Astrocyte (in vitro differentiated cells and primary cell): ENCODE measurements at places on chromosomes 16 and 17. TPM values are rescaled to one million over a fixed set of nuclear protein-coding genes. Genes with fewer than 3 reads are reported as not detected.

DNA sequence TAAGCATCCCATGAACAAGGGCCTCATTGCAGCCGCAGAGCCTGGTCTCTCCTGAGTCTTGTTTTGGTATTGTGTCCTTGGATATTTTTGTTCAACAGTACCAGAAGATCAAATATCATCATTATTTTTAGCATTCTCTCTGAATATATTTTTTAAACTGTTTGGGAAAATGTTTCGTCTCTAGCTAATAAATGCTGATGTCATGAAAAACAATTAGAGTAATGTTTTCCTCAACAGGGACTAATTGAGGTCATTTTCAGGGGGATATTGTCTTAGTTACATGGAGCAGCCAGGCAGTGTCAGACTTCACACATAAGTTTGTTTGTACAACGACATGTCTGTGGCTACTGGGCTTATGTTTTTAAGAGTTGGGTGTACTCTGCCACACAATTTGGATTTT, 805.3 kb upstream of the SOX9 start:
- no peak overlapping the region for H3K4me3 ChIP-seq
- H3K27ac ChIP-seq = no peak overlapping the region
- no peaks in the 10 kb centered on the region for H3K4me1 ChIP-seq
- no peaks in the 10 kb centered on the region for H3K27me3 ChIP-seq

DNA sequence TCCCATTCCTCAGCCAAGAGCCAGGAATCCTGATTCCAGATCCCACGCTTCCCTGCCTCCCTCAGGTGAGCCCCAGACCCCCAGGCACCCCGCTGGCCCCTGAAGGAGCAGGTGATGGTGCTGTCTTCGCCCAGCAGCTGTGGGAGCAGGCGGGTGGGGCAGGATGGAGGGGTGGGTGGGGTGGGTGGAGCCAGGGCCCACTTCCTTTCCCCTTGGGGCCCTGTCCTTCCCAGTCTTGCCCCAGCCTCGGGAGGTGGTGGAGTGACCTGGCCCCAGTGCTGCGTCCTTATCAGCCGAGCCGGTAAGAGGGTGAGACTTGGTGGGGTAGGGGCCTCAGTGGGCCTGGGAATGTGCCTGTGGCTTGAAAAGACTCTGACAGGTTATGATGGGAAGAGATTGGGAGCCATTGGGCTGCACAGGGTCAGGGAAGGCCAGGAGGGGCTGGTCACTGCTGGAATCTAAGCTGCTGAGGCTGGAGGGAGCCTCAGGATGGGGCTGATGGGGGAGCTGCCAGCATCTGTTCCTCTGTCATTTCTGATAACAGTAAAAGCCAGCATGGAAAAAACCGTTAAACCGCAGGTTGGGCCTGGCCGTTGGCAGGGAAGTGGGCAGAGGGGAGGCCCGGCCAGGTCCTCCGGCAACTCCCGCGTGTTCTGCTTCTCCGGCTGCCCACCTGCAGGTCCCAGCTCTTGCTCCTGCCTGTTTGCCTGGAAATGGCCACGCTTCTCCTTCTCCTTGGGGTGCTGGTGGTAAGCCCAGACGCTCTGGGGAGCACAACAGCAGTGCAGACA, at the start of gene SPN:
Gene SPN (plus strand): TSS at position 232 of the 791 bp plus-strand sequence. CDS start 482 bp downstream, at position 714.
- H3K4me3 ChIP-seq = no peak within 1 kb of the TSS
- no peak within 1 kb of the TSS for H3K27ac ChIP-seq
- no peaks in the 10 kb centered on the region for H3K36me3 ChIP-seq
- DNase-seq = no peak
- no peaks in the 10 kb centered on the region for H3K27me3 ChIP-seq

Gene KRTAP4-3
- total RNA-seq = not detected in 2 replicates

DNA sequence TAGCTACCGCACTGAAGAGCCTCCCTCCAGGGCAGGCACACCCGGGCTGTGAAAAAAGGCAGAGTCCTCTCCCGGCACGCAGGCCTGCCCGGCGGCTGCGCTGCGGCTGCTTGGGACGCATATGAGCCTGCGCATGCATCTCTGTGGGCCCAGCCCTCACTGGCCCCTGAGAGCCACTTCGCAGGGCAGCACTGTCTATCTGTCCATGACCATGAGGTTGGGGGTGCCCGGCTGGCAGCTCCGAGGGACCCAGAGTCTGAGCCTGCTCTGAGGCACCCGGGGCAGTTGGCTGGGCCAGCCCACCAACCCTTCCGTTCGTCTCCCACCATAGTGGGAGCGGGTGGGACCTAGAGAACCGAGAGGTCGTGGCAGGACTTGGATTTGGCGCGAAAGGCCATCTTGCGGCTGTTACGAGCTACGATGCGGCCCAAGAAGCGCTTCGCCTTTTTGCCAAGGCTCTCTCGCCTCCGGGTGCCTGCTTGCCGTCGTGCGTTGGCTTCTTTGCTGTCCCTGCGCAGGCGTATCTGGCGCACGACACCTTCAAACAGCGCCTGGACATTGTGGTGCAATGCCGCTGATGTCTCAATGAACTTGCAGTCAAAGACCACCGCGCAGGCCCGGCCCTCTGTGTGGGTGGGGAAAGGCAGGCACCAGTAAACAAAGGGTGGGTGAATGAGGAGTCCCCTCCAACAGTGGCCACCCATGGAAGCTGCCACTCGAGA, 3.2 kb upstream of the CDH16 start:
- H3K27ac ChIP-seq = no peak overlapping the region
- H3K36me3 ChIP-seq = no peaks in the 10 kb centered on the region
- peaks cover 20% of the 10 kb centered on the region for H3K4me1 ChIP-seq
- DNase-seq = no peak

Gene CAPNS2
- 2.1 and 3.4 TPM in 2 replicates for total RNA-seq

Gene KIF1C
- total RNA-seq = 94.8 and 109 TPM in 2 replicates

Gene XAF1
- 50.9 and 69.6 TPM in 2 replicates for total RNA-seq

DNA sequence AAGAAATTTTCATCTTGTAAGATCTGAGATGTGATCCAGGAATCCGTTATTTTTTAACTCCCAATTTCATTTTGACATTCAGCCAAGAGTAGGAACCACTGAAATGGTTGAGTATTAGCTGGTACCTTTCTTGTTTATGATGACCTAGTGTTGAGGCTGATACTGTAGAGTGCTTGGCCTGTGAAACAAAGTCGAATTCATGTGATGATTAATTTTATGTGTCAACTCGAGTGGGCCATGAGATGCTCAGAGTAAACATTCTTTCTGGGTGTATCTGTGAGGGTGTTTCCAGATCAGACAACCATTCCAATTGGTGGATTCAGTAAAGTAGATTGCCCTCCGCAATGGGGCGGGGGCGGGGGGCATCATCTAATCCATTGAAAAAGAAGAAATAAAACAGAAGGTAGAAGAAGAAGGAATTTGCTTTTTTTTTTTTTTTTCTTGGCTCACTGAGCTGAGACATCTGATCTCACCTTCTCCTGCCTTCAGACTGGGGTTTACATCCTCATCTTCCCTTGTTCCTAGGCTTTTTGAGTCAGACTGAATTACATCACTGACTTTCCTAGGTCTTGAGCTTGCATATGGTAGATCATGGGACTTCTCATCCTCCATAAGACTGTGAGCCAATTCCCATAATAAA, 264.6 kb upstream of the KCNJ16 start:
- no peak overlapping the region for H3K4me3 ChIP-seq
- DNase-seq = no peak
- no peaks in the 10 kb centered on the region for H3K27me3 ChIP-seq
- no peaks in the 10 kb centered on the region for H3K36me3 ChIP-seq

Gene P2RX5
- total RNA-seq = 2.4 TPM in 2 replicates

DNA sequence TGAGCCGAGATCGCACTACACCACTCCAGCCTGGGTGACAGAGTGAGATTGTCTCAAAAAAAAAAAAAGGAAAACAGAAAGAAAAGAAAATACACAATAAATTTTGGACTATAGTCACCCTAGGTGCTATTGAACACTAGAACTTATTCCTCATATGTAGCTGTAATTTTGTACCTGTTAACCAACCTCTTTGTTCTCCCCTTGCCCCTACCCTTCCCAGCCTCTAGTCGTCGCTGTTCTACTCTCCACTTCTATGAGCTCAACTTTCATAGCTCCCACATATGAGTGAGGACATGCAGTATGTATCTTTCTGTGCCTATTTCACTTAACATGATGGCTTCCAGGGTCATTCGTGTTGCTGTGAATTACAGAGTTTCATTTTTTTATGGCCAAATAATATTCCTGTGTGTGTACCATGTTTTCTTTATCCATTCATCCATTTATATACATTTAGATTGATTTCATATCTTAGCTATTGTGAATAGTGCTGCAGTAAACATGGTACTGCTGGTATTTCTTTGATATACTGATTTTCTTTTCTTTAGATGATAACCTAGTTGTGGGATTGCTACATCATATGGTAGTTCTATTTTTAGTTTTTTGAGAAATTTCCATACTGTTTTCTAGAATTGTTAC, 28.3 kb downstream of the VPS35L start:
- no peaks in the 10 kb centered on the region for H3K27me3 ChIP-seq
- peaks cover 22% of the 10 kb centered on the region for H3K36me3 ChIP-seq
- no peak overlapping the region for H3K4me3 ChIP-seq
- H3K27ac ChIP-seq = no peak overlapping the region
- peak; percentile 29 for DNase-seq
- peaks cover 2% of the 10 kb centered on the region for H3K4me1 ChIP-seq

DNA sequence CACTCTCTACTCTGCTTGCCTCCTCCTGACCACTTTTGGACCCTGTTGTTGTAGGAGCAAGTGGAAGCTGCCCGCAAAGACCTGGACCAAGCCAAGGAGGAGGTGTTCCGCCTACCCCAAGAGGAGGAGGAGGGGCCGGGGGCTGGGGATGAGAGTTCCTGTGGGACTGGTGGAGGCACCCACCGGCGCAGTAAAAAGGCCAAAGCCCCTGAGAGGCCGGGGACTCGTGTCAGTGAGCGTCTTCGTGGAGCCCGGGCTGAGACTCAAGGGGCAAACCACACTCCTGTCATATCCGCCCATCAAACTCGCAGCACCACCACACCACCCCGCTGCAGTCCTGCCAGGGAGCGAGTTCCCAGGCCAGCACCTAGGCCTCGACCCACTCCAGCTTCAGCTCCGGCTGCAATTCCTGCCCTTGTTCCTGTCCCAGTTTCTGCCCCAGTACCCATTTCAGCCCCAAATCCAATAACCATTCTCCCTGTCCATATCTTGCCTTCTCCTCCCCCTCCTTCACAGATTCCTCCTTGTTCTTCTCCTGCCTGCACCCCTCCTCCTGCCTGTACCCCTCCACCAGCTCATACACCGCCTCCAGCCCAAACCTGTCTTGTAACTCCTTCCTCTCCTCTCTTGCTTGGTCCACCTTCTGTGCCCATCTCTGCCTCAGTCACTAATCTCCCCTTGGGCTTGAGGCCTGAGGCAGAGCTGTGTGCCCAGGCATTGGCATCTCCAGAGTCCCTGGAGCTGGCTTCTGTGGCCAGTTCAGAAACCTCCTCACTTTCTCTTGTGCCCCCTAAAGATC, 11.0 kb upstream of the PHKG2 start:
- H3K4me3 ChIP-seq = no peak overlapping the region
- DNase-seq = no peak
- peaks cover 21% of the 10 kb centered on the region for H3K4me1 ChIP-seq
- H3K27me3 ChIP-seq = no peaks in the 10 kb centered on the region
- H3K27ac ChIP-seq = no peak overlapping the region

DNA sequence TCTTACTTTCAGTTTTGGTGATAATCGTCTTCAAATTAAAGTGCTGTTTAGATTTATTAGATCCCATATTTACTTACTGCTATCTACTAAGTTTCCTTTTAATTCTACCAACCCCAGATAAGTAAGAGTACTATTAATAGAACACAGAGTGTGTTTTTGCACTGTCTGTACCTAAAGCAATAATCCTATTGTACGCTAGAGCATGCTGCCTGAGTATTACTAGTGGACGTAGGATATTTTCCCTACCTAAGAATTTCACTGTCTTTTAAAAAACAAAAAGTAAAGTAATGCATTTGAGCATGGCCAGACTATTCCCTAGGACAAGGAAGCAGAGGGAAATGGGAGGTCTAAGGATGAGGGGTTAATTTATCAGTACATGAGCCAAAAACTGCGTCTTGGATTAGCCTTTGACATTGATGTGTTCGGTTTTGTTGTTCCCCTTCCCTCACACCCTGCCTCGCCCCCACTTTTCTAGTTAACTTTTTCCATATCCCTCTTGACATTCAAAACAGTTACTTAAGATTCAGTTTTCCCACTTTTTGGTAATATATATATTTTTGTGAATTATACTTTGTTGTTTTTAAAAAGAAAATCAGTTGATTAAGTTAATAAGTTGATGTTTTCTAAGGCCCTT, 56.8 kb downstream of the HLF start:
- no peak overlapping the region for H3K4me3 ChIP-seq
- no peak overlapping the region for H3K27ac ChIP-seq
- H3K4me1 ChIP-seq = no peaks in the 10 kb centered on the region
- no peaks in the 10 kb centered on the region for H3K27me3 ChIP-seq
- no peak for DNase-seq
- no peaks in the 10 kb centered on the region for H3K36me3 ChIP-seq

DNA sequence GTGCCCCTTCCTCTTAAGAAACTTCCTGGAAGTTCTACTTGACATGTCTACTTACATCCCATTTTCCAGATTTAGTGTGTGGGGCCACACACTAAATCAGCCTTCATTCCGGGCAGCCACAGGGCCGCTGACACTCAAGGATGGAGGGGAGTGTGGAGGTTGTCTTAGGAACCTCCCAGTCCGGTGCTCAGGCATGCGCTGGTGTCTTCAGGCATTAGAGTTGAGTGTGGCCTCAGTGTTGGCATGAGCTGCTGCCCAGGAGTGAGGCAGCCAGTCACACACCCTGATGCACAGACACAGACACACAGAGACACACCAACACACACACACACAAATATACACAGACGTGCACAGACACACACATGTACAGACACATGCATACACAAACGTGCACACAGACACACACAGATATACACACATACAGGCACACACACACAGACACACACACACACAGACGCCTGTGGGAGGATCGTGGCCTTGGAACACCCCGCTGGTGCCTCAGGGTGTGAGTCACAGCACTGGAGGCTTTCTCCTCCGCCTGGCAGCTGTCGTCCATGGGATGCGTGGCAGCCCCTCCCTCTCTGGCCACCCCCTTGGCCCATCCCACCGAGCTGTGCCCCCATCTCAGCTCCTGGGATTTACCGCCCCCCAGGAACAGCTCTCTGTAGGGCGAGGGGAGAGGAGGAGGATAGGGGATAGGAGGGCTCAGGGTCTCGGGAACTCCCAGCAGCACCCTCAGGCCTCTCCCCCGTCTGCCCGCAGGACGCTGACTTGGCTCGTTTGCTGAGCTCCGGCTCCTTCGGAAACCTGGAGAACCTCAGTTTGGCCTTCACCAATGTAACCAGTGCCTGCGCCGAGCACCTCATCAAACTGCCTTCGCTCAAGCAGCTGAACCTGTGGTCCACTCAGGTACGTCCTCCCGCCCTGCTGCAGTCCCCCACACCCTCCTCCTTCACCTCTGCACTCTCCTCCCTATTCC, 75.6 kb upstream of the PLCG2 start:
- H3K4me3 ChIP-seq = peak overlapping the region; percentile 20
- H3K36me3 ChIP-seq = no peaks in the 10 kb centered on the region
- DNase-seq = peak; percentile 96
- peak overlapping the region; percentile 80 for H3K27ac ChIP-seq
